Right lobe of liver (tissue), 6 donors: ENCODE measurements at places on chromosomes 6 and 20. TPM values are rescaled to one million over a fixed set of nuclear protein-coding genes. Genes with fewer than 3 reads are reported as not detected.

GRCh38 chr6:3326981-3327380 is 68.2 kb downstream of the PSMG4 start:
- DNase-seq, result no peak
- H3K4me1 ChIP-seq, result no peaks in the 10 kb centered on the region
- no peak overlapping the region for H3K4me3 ChIP-seq
- no peak overlapping the region for H3K27ac ChIP-seq
- no peaks in the 10 kb centered on the region for H3K36me3 ChIP-seq

Gene POPDC3
- total RNA-seq, result not detected

Gene SLPI
- total RNA-seq, result 164 TPM

DNA sequence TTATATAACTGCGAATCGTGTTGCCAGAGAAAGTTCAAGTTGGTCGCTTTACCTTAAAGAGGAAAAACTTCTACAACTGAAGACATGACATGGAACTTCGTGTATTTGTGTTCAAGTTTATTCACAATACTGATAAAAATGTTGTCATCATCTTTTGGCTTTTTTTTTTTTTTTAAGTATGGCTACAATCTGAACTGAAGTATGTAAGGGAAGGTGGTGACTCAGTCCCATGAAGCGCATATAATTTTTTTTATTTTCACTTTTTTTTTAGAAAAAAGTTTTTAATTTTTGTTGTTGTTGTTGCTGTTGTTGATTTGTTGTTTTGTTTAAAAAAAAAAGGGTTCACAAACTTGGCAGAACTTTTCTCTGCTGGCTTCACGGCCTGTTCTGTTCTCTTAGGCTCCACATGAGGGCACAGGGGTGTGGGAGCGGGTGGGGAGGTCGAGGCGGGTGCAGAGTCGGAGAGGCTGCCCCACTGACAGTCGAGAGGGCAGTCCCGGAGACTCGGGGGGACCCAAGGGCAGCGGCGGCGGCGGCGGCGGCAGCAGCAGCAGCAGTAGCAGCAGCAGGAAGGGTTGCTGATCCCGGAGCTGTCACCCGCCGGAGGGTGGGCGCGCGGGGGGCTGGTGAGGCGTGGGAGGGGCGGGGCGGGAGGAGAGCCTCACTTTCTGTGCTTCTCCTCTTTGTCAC is 17.0 kb downstream of the TFAP2A start:
- H3K27me3 ChIP-seq, result peaks cover 22% of the 10 kb centered on the region
- H3K36me3 ChIP-seq, result no peaks in the 10 kb centered on the region
- DNase-seq, result no peak
- no peak overlapping the region for H3K4me3 ChIP-seq
- H3K4me1 ChIP-seq, result no peaks in the 10 kb centered on the region

Gene GSTA3
- total RNA-seq, result not detected

DNA sequence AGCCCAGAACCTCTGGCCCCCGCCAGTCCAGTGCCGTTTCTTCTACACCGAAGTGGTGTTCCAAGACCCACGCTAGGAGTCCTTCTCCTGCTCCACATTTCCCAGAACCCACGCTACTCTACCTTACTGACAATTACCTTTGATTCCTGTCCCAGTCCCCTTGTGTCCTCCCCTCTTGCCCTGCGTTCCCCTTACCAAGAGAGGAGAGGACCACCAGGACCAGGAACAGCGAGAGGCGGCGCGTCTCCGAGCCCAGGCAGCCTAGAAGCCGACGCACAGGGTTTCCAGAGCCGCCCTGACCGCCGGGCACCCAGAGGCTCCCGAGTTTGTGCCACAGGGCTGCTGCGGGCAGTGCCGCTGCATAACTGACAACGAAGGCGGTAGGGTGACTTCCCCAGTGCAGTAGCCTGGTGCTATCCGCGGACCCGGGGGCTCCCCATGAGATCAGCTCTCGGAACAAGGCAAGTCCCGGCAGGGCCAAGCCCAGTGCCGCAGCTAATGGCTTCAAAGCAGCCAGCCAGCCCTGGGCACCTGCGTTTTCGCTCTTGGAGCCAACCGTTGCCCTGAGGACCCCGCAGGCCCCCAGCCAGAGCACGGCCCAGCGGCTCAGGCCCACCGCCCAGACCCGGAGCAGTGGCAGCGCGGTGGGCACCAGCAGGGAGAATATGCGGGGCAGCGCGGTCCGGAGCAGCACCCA is 512 bp downstream of the TAP1 start:
- H3K27me3 ChIP-seq, result no peaks in the 10 kb centered on the region
- DNase-seq, result peak; percentile 65
- H3K27ac ChIP-seq, result peak overlapping the region; percentile 99
- H3K36me3 ChIP-seq, result peaks cover 37% of the 10 kb centered on the region
- H3K4me1 ChIP-seq, result peaks cover 9% of the 10 kb centered on the region

- no peaks in the 10 kb centered on the region for H3K4me1 ChIP-seq
- no peaks in the 10 kb centered on the region for H3K36me3 ChIP-seq
- no peak for DNase-seq
Observed at GRCh38 chr20:22729616-22730236, 145.4 kb upstream of the FOXA2 start.

- no peaks in the 10 kb centered on the region for H3K27me3 ChIP-seq
- H3K4me3 ChIP-seq, result no peak overlapping the region
- H3K4me1 ChIP-seq, result no peaks in the 10 kb centered on the region
Observed at GRCh38 chr6:149118737-149119653, 198.5 kb upstream of the TAB2 start.

- no peaks in the 10 kb centered on the region for H3K27me3 ChIP-seq
- H3K4me3 ChIP-seq, result no peak overlapping the region
- H3K36me3 ChIP-seq, result no peaks in the 10 kb centered on the region
- H3K27ac ChIP-seq, result no peak overlapping the region
- no peak for DNase-seq
- no peaks in the 10 kb centered on the region for H3K4me1 ChIP-seq
Observed at GRCh38 chr20:9043364-9043763, 25.5 kb upstream of the PLCB4 start.
